Stimulated activated CD8-positive, alpha-beta memory T cell treated with anti-CD3 and anti-CD28 coated beads, Interleukin-7, amount 100 ng/mL, for 4 hours (primary cell): ENCODE measurements at places on chromosomes 13 and 19.

GRCh38 chr19:41018736-41019290 lies 27.7 kb downstream of the CYP2B6 start:
- DNase-seq, result no peak

DNA sequence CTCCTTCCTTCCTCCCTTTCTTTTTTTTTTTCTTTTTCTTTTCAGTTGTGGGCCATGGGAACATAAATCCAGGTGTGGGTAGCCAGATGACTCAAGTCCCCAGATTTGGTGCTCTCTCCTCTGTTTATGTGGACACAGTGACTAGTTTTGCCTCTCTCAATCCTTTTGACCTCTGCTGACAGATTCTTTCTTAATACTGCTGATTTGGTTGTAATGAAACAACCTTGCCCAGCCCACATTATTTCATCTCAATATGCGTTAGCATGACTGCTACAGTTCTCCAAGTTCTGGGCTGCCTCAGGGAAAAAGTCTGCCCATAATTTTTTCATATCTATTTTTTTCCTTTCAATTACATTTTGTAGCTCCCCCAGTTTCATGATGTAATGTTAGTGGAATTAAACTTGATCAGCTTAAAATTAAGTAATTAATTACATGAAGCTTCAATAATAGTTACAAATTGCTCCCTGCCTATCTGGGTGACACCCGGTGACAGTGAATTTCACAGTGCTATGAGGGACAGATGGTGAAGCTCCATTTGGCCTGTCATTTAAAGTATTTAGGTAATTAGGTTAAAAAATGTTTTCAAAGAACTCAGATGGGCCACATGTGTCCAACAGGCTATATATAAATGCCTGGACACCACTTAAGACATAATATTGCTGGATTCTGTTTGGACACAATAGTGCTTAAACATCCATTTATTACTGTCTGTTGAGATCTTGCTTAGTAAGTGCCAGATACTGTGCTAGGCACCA lies 118.8 kb upstream of the FRY start:
- DNase-seq, result no peak

DNA sequence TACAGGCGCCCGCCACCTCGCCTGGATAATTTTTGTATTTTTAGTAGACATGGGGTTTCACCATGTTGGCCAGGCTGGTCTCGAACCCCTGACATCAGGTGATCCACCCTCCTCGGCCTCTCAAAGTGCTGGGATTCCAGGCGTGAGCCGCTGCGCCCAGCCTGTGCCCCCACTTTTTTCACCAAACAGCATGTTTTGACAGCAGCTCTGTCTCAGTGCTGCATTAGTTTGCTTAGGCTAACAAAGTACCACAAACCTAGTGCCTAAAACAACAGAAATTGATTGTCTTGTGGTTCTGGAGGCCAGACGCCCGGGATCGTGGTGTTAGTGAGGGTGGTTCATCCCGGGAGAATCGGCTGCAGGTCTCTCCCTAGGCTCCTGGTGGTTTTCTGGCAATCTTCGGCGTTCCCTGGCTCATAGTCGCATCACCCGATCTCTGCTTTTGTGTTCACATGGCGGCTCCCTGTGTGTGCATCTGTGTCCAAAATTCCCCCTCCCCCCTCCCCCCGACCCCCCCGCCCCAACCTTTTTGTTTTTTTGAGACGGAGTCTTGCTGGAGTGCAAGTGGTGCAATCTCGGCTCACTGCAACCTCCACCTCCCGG lies 30.0 kb downstream of the MYH14 start:
- DNase-seq, result no peak

GRCh38 chr19:8610041-8610935 lies at the start of gene ADAMTS10:
TSS of gene ADAMTS10 (minus strand) at chr19:8610715. CDS start at chr19:8605710, 5,005 bp downstream.
- peak; percentile 45 for DNase-seq

DNA sequence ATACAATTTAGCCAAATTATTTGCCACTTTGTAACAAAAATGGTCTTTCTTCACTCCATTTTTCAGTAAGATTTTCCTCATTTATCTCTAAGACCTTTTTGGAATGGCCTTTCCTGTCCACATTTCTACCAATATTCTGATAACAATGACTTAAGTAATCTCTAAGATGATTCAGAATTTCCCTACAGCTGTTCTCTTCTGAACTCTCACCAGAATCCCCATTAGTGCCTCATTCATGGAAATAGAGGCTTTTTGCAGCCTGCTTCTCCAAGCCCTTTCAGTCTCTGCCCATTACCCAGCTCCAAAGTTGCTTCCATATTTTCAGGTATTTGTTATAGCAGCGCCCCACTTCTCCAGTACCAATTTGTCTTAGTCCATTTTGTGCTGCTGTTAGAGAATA lies 867.0 kb downstream of the GPC5 start:
- DNase-seq, result no peak

DNA sequence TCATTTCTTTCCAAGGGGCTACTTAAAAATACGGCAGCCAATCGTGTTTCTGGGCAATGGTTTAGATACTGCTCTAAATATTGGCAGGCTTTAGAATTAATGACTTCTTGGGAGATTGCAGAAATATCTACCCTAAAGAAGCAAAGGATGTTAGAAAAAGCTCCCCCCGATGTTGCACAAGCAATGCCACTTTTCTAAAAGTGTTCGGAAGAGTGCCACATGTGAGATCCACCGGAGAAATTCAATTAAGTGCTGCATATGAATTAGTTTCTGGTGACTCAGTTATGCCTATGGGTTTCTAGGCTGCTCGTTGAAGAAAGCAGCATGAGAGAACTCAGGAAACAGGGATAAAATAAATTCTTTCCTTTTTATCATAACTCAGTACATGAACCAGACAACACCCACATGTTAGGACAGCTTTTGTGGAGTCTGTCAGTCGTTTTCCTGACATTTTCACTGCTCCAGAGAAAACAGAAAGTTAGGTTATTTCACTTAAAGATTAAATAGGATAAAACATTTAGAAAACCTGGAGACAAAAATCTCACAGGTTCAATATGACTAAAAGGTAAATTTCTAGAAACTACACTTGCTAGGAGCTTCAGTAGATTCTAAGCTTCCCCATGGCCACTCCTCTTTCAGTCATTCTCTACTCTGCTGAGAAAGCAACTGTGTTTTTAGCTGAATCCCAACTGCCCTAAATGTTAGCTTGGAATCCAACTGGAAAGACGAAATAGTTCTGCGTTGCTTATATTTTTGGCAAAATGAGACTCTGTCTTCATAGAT lies 244.7 kb downstream of the DCLK1 start:
- no peak for DNase-seq

DNA sequence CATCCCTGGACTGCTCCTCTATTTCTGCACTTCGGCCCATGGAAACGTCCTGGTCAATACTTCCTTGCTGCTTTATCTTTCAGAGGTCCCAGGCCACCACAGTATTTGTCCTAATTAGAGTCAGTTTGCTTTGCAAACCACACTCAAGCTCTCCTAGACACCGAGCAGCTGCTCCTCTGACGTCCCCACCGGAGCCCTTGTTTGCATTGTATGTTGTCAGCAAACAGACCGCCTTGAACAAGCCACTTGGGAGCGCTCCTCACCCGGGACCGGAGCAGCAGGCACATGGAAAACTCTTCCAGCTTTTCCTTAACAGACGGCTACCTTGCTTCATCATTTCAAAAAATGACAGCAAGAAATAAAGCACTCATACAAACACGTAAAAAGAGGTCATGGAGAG lies 51.5 kb upstream of the GTF3A start:
- DNase-seq, result no peak

DNA sequence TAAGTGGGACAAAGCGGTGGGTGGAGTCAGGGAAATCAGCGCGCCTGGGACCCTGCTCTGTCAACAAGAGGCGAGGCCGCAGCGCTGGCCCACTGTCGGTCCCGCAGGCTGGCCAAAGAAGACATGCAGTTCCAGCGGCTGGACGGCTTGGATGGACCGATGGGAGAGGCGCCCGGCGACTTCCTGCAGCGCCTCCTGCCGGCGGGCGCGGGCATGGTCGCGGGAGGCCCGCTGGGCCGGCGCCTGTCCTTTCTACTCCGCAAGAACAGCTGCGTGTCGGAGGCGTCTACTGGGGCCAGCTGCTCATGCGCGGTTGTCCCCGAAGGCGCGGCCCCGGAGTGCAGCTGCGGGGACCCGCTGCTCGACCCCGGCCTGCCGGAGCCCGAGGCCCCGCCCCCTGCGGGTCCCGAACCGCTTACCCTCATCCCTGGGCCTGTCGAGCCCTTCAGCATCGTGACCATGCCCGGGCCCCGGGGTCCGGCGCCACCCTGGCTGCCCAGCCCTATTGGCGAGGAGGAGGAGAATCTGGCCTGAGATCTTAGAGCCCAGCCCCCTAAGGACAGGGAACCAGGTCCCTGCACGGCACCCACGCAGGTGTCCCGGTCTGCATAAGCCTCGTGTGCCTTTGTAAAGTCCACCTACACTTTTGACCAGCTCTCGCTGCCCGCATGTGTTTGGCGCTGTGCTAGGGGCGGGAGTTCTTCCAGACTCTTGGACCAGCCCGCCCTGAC lies 6.1 kb downstream of the BEST2 start:
- DNase-seq, result peak; percentile 40

DNA sequence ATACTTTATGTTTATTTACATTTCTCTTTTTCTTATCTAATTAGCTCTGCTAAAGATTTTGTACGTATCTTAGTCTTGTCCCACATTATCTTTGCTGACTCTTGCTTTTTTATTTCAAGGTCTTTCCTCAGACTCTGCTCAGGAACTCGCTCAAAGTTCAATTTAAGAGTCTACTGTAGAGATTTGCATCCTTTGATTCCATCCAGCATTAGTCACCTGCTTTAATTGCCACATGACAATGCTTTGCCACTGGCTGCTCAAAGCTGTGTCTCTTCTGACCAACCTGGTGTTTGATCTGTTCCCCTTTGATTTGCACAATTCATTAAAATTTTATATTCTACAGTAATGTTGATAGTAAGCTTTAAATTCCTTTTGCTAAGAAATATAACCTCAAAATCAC lies 157.9 kb upstream of the FREM2 start:
- no peak for DNase-seq

GRCh38 chr19:49056101-49056901 lies 1.2 kb downstream of the CGB7 start:
- DNase-seq, result no peak

GRCh38 chr13:86464193-86464592 lies 665.0 kb upstream of the SLITRK6 start:
- no peak for DNase-seq

GRCh38 chr19:10816691-10817090 lies 19.3 kb downstream of the TMED1 start:
- DNase-seq, result no peak

GRCh38 chr19:29603308-29603707 lies 2.8 kb upstream of the POP4 start:
- no peak for DNase-seq

DNA sequence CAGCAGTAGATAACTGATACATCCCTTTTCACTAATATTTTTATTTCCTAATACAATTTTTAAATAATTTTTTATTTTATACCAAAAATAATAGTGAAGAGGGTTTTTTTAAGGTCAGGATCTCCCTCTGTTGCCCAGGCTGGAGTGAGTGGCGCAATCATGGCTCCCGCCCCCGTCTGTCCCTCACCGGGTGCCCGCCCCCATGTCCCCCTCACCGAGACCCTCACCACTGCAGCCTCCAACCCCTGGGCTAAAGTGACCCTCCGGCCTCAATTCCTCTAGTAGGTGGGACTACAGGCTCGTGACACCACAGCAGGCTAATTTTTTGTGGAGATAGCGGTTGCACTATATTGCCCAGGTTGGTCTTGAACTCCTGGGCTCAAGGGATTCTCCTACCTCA lies 17.8 kb upstream of the ZNF846 start:
- DNase-seq, result no peak

DNA sequence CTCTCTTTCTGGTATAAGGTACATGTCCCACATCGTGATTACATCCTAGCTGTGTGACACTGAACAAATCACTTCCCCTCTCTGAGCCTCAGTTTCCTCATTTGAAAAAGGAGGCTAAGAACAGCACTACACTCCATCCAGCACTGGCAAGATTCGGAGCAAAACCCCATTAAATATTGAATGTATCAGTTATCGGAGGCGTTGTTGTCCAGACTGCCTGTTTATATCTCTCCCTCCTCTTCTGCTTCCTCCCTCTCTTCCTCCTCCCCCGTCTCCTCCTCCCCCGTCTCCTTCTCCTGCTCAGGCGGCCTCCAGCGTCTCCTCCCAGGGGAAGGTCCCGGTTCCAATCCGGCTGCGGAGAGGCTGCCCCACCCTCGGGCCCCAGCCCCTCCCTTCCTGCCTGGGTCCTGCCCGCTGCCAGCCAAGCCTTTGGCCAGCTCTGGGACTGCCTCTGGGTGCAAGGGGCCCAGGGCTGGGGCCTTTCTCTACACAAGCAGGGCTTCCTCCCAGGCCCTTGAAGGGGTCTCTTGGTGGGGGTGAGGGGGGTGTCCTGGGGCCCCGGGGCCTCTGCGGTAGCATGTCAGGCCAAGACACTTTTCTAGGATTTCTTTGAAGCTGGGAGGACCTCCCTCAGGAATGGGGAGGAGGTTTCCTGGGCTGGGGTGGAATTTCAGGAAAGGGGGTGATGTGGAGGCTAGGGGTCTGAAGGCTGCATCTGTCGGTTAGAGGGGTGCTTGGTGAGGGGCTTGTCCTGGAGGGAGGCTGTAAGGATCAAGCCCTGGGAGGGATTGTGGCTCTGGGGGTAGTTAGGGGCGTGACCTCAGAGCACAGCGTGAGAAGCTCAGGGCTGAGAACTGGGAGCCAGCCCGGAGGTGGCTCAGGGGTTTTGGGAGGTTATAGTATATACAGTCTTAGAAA lies 1.9 kb downstream of the RRAS start:
- DNase-seq, result no peak

GRCh38 chr13:20190481-20191310 lies 2.0 kb downstream of the GJB2 start:
- no peak for DNase-seq

GRCh38 chr13:48167866-48168265 lies 65.1 kb upstream of the ITM2B start:
- no peak for DNase-seq

- DNase-seq, result no peak
Measured at GRCh38 chr13:110869805-110870706, 44.8 kb downstream of the ANKRD10 start.

GRCh38 chr13:64877176-64877575 lies 2353.0 kb downstream of the PCDH9 start:
- no peak for DNase-seq

GRCh38 chr13:58666331-58666730 lies 1034.8 kb downstream of the PCDH17 start:
- no peak for DNase-seq

DNA sequence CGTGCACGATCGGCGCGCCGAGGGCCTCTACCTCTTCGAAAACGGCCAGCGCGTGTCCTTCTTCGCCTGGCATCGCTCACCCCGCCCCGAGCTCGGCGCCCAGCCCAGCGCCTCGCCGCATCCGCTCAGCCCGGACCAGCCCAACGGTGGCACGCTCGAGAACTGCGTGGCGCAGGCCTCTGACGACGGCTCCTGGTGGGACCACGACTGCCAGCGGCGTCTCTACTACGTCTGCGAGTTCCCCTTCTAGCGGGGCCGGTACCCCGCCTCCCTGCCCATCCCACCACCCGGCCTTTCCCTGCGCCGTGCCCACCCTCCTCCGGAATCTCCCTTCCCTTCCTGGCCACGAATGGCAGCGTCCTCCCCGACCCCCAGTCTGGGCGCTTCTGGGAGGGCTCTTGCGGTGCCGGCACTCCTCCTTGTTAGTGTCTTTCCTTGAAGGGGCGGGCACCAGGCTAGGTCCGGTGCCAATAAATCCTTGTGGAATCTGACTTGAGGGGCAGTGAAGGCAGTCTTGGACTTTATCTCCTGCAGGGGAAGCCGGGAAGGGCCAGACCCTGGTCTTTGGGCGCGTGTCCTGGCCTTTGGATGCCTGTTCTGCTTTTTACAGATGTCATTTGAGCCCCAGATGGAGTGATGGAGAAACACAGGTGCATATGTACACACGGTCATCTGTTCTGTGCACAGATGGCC lies 2.2 kb downstream of the CLEC11A start:
- DNase-seq, result no peak
